Fibroblast of skin of scalp (primary cell): ENCODE measurements at places on chromosomes 6 and 20.

DNA sequence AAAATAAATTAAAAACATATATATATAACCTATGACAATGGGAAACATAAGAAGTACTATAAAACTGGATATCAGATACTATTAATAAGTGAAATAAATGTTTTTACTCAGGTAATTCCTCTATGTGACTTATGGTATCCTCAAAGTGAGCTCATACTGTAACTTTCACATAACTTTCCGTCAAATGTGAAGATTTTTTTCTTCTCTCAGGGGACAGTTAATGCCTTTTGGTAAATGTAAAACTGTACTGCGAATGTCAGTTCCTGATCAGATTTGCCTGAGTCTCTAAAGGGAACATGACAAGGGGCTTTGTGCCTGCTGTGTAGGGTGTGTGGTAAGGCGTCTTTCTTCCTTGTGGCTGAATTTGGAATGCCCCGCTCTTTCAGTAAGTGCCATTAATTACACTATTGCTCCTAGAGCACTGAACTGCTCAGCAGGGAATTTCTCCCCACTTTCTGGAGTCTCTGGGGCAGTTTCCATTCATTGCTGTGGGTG, 271.8 kb downstream of the PRL start:
- DNase-seq = peak; percentile 46

DNA sequence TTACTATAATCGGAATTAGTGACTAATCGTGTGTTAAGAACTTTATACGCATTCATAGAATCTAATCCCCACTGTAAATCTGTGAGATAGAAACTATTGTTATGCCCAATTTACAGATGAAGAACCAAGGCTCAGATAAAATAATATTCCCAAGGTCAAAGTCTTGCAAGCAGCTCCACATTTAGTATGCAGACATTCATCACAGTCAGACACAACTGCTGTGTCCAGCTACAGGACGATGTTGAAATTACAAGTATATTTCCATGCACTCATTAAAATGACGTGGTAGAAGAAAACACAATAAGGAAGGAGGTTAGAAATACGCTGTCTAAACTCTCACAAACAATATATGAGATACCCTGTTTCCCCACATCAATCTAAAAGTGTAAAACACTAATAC, 82.5 kb downstream of the PREX1 start:
- DNase-seq = no peak

DNA sequence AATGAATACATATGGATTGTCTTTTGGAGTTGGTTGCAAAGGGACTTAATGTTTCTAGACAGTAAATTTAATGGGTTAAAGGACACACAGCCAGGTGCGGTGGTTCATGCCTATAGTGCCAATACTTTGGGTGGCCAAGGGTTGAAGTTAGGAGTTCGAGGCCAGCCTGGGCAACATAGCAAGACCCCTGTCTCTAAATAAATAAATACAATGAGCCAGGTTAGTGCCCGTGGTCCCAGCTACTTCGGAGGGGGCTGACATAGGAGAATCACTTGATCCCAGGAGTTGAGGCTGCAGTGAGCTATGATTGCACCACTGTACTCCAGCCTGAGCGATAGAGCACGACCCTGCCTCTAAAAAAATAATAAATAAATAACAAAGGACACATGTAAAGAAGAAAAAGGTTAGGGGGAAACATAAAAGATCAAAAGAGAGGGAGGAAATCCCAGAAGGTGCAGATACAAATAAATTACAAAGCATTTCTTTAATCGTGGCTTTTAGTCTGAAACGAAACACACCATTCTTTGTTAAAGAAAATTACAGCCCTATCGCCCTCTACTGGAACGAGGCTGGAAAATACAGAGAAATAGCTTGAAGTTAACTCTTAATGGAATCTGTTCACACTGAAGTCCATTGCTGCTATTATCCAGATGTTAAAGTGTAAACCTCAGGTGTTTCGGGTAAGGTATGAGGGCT, 42.6 kb upstream of the SCML4 start:
- peak; percentile 54 for DNase-seq

DNA sequence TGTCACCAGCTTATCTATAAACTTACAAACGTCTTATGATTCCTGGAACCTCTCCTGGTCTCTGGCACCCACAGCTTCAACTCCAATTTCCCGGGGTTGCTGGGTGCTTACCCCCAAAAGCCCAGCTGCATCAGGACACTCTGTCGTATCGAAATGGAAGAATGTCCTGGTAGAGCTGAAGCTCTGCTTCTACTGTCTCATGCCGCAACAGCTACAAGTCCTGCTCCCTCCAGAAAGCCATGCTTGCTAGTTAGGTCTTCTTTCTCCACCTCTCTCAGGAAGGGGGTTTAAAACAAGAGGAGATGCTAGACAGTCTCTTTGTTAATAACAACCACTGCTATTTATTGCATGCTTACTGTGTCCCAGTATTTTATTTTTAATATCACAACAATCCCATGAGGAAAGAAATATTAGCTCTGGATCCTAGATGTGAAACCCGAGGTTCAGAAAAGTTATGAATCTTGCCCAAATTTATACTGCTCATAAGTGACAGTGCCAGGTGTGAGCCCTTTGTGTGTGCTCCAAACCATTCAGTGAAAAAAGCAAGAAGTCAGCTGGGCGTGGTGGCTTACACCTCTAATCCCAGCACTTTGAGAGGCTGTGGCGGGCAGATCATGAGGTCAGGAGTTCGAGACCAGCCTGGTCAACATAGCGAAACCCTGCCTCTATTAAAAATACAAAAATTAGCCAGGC, 82.3 kb upstream of the GCM1 start:
- DNase-seq = no peak

GRCh38 chr20:31719644-31720485, 2.8 kb downstream of the BCL2L1 start:
- peak; percentile 51 for DNase-seq

DNA sequence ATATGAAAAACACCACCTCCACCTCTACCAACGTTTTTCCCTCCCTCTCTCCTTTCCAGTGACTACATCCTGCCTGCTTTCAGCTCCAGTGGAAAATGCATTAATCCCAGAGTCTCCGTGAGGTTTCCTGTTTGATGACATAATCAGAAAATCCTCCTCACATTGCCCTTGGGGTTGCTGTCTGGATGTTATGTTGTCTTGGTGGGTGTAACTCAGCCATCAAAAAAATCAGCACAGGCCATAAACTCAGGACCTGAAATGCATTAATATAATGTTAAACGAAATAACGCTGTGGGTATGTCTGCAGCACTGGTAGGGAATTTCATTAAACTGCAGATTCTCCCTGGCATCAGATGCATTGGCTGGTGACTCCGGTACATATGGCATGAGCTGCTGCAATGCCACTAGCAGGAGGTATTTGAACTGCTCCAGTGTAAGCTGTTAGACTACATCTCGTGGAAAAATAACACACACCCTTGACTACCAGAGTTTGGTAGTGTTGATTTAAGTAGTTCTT, 297.8 kb downstream of the PRL start:
- DNase-seq = peak; percentile 83

GRCh38 chr6:137261761-137262160, 42.6 kb upstream of the IFNGR1 start:
- DNase-seq = no peak

- no peak for DNase-seq
Measured at GRCh38 chr6:144152334-144152900, 2.1 kb downstream of the STX11 start.

- DNase-seq = no peak
Measured at GRCh38 chr20:57398231-57398821, 7.1 kb downstream of the RBM38 start.

DNA sequence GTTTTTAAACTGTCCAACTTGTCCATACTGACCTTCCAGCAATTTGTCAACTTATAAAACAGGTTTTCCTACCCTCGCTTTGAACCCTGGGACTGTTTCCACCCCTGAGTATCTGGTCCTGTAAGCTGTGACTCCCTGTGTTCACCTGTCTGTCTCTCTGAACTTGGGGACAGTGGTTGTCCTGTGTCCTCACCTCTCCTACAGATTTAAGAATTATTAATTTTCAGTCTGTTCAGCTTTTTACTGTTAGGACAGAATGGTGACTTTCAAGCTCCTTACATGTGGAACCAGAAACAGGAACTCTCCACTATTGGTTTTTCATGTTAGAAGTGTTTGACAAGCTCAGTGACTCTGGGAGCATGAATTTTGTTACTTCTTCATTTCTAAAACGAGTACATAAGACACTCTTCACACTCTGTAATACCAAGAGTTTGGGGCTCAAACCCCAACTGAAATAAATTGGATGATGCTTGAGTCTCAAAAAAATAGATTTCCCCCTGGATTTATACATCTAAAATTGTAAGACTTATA, 713.9 kb downstream of the COL12A1 start:
- no peak for DNase-seq

DNA sequence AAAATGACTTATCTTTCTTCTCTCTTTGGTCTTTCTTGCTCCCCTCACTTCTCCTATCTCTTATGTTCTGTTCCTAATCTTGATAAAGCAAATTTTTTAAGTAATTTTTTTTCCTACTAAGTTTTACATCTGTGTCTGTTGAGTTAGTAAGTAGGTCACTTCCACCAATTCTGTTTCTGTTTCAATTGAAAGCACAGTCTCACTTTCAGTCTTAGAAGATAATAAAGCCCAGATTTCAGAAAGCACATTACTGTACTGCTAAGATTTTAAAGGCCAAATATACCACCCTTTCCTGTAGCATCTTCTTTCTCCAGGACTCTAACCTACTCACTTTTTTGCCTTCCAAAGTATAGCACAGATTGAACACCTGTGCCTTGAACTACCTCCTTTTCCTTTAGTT, 866.1 kb upstream of the ADGRB3 start:
- DNase-seq = no peak
